Effector CD8-positive, alpha-beta T cell (primary cell): ENCODE measurements at places on chromosomes 16 and 17.

- DNase-seq = no peak
These were observed 94.3 kb downstream of the SSH2 start for GRCh38 chr17:29835435-29836351.

DNA sequence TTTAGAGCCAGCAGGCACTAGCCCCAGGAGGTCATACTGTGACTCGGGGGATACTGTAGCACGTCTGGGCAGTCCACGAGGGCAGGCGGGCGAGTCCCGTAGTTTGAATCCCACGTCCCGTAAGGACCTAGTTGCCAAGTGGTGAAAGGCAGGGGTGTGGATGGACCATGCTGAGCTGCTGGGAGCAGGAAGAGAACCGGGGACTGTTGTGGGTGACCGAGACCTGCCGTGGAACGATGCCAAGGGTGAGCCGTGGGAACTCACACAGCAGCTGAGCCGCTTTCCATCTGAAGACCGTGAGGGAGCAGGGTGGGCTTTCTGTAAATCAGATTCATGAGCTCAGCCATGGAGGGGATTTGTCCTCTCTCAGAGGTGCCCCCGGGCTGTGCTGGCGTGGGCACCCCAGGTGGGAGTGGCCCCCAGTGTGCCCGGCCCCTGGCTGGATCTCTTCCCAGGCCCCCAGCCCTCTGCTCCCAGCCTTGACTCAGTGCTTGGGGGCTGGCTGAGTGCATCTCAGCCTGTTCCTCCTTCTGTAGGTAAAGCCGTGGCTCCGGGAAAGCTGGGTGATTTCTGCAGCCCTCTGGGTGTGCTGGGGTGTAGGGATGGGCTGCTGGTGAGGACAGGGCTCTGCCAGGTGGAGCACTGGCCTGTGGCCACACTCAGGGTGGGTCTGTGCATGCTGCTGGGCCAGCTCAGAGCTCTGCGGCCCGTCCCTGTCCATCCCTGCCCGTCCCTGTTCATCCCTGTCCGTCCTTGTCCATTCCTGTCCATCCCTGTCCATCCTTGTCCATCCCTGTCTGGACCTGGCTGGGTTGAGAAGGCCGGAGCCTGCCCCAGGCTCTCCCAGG is 13.6 kb downstream of the ASPSCR1 start:
- no peak for DNase-seq

GRCh38 chr17:66302761-66303626 is 581 bp downstream of the PRKCA start:
- peak; percentile 35 for DNase-seq

GRCh38 chr17:978103-979093 is 1.2 kb downstream of the NXN start:
- no peak for DNase-seq
